ENCODE measurements at places on chromosomes 12 and 14.
A peak's percentile ranks its signal among the peaks of the same experiment; 100 is the strongest.

GRCh38 chr14:34165847-34166350, 215.0 kb upstream of the EGLN3 start:
- no peaks in the 10 kb centered on the region for H3K27me3 ChIP-seq
- no peak overlapping the region for H3K27ac ChIP-seq
- no peak overlapping the region for H3K4me3 ChIP-seq
- H3K4me1 ChIP-seq, result no peaks in the 10 kb centered on the region

DNA sequence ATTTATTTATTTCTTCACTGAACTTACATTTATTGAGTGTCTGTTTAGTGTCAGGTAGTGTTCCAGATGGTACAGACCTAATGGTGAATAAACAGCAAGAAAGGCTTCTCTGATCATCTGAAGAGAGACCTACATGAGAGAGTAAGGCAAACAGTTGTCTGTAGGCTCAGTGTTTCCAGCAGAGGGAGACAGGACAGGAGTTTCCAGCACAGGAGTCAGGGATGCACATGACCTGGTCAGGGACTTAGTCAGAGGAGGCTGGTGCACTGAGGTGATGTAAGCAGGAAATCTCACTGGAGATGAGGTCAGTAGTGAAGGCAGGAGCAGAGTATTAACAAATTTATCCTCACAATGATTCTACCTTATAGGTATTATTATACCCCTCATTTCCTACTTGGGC, 233.2 kb downstream of the MDGA2 start:
- no peak for DNase-seq
- H3K27me3 ChIP-seq, result no peaks in the 10 kb centered on the region

DNA sequence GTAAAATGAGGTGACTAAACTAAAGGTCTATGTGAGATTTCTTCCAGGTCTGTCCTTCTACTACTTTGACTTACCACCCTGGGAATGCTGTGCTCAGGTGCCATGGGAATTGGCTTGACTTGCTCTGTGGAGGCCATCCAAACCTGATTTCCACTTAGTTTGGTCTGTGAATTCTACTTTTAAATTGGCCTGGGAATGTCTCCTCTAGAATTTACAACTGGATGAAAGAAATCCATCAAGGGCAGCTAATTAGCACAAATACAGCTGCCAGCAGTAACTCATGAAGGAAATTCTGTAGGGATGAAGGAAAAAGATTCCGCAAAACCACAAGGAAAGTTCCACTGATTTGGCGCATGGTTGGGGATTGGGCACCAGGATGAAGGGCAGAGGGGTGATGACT, 31.7 kb upstream of the FRMD6 start:
- H3K4me1 ChIP-seq, result peaks cover 13% of the 10 kb centered on the region
- H3K27me3 ChIP-seq, result no peaks in the 10 kb centered on the region
- no peak overlapping the region for H3K4me3 ChIP-seq
- DNase-seq, result no peak
- H3K27ac ChIP-seq, result no peak overlapping the region
- H3K36me3 ChIP-seq, result no peaks in the 10 kb centered on the region

- H3K27ac ChIP-seq, result no peak overlapping the region
- H3K27me3 ChIP-seq, result no peaks in the 10 kb centered on the region
- no peaks in the 10 kb centered on the region for H3K4me1 ChIP-seq
These were observed 20.0 kb downstream of the CKAP4 start for GRCh38 chr12:106227641-106228319.

DNA sequence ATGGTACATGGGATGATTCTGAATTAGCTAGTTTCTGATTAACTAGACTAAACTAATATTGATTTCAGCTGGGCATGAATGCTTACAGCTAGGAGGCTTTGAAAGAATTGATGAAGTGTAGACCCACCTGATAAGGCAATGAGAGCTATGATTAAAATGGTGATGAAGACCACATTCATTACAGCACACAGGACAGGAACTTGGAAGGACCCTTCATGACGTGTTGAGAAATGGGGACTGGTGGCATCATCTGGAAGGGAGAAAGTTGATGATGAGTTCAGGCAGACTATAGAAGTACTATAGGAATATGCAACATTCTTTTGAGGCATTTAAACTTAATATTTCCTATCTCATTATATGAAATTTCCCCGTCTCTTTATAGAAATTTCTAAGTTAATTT, 4.5 kb downstream of the CD69 start:
- H3K27ac ChIP-seq, result no peak overlapping the region
- no peaks in the 10 kb centered on the region for H3K4me1 ChIP-seq
- H3K27me3 ChIP-seq, result no peaks in the 10 kb centered on the region
- H3K36me3 ChIP-seq, result no peaks in the 10 kb centered on the region
- H3K4me3 ChIP-seq, result no peak overlapping the region
- no peak for DNase-seq

DNA sequence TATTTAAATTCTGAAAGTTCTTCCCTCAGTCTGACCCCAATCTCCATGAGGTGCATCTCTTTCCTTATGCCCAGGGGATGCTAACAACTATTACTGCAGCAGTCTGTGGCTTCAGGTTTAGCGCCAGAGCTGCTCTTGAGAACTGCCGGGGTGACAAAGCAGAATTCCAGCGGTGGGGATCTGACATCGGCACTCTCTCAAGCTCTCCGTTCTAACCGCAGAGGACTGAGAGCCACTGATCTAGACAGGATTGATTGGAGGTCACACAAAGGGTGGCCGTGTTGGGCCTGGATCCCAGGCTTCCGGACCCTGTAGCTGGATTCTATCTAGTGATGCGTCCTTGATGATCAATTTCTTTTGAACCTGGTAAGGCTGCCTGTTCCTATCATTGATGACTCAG, 155.6 kb upstream of the TMEM132C start:
- no peak for DNase-seq
- H3K27ac ChIP-seq, result no peak overlapping the region
- H3K4me1 ChIP-seq, result no peaks in the 10 kb centered on the region
- no peaks in the 10 kb centered on the region for H3K36me3 ChIP-seq

GRCh38 chr14:64118892-64119291, 175.3 kb downstream of the ESR2 start:
- H3K4me3 ChIP-seq, result no peak overlapping the region
- no peaks in the 10 kb centered on the region for H3K36me3 ChIP-seq
- peak overlapping the region; percentile 9 for H3K27ac ChIP-seq
- no peak for DNase-seq
- peaks cover 45% of the 10 kb centered on the region for H3K4me1 ChIP-seq

- H3K36me3 ChIP-seq, result no peaks in the 10 kb centered on the region
- no peaks in the 10 kb centered on the region for H3K27me3 ChIP-seq
- no peak overlapping the region for H3K27ac ChIP-seq
- DNase-seq, result no peak
- no peaks in the 10 kb centered on the region for H3K4me1 ChIP-seq
These were observed 224.4 kb downstream of the FBXL14 start for GRCh38 chr12:1369938-1370500.

GRCh38 chr14:75672605-75673192, 11.7 kb downstream of the TTLL5 start:
- H3K4me3 ChIP-seq, result no peak overlapping the region
- DNase-seq, result no peak
- no peaks in the 10 kb centered on the region for H3K27me3 ChIP-seq
- no peaks in the 10 kb centered on the region for H3K36me3 ChIP-seq

GRCh38 chr12:114976372-114976771, 292.4 kb upstream of the TBX3 start:
- no peaks in the 10 kb centered on the region for H3K36me3 ChIP-seq
- H3K4me3 ChIP-seq, result no peak overlapping the region
- H3K27ac ChIP-seq, result no peak overlapping the region
- H3K4me1 ChIP-seq, result no peaks in the 10 kb centered on the region
- no peak for DNase-seq
- no peaks in the 10 kb centered on the region for H3K27me3 ChIP-seq

DNA sequence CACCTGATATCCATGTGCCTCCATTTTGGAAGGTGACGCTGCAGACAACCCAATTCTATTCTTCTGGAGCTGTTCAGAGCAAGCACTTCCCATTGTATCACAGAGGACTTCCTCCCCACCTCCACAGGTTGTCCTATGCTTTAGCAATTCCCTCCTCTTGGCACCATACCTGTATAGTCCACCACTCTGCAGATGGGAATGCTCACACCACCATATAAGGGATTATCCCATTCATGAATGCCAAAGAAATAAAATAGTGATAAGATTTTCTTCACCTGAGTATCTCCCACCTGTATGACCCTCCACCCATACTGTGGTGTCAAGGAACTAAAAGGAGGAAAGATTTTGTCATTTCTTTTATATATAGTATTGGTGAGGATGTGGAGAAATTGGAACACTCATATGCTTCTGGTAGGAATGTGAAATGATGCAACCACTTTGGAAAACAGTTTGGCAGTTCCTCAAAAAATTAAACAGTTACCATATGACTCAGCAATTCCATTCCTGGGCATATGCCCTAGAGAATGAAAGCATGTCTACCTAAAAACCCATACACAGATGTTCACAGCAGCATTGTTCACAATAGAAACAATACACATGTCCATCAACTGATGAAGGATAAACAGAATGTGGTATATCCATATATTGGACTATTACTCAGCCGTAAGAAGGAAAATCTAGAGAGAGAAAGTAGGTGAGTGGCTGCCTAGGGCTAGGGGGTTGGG, 75.2 kb downstream of the FIGNL2 start:
- no peaks in the 10 kb centered on the region for H3K4me1 ChIP-seq
- no peaks in the 10 kb centered on the region for H3K36me3 ChIP-seq
- H3K27me3 ChIP-seq, result no peaks in the 10 kb centered on the region
- DNase-seq, result no peak

DNA sequence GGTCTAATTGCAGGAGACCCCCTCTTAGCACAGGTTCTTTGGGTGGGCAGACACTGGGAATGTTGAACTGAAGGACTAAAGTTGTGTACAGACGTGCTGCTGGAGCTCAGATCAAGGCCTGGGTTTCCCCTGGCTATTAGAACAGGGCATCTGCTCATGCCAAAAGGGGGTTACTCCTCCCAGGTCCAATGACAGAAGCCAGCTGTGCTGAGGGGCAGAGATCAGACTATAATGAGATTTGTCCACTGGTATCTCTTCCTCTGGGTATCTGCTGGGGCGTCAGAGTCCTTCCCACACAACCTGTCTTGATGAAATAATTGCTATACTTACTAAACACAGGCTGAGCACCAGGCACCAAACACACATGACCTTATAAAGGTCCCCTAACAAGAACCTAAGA, 42.6 kb downstream of the LTBP2 start:
- no peaks in the 10 kb centered on the region for H3K27me3 ChIP-seq
- H3K27ac ChIP-seq, result no peak overlapping the region

GRCh38 chr14:56168007-56168616, 49.9 kb downstream of the PELI2 start:
- H3K4me1 ChIP-seq, result peaks cover 61% of the 10 kb centered on the region
- H3K27me3 ChIP-seq, result no peaks in the 10 kb centered on the region
- DNase-seq, result peak; percentile 71
- H3K36me3 ChIP-seq, result no peaks in the 10 kb centered on the region
- peak overlapping the region; percentile 58 for H3K27ac ChIP-seq

DNA sequence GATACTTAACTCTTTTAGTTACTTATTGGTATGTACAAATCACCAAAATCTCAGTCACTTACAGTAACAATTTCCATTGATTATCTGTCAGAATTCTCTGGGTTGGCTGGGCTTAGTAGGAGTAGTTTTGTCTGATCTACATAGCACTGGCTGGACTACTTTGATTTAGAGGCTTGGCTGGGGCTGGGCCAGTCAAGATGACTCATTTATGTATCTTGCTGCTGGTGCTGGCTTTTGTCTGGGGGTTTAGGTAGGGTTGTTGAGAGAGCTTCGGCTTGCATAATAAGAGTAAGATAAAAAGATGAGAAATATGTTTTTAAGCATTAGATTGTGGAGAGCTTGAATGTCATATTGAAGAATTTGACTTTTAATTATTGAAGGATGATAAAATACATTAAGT, 1093.7 kb downstream of the SLC6A15 start:
- H3K4me1 ChIP-seq, result no peaks in the 10 kb centered on the region
- no peaks in the 10 kb centered on the region for H3K36me3 ChIP-seq
- no peak overlapping the region for H3K27ac ChIP-seq
- no peaks in the 10 kb centered on the region for H3K27me3 ChIP-seq
- no peak overlapping the region for H3K4me3 ChIP-seq
- peak; percentile 25 for DNase-seq

- H3K27me3 ChIP-seq, result no peaks in the 10 kb centered on the region
- no peaks in the 10 kb centered on the region for H3K4me1 ChIP-seq
- no peak for DNase-seq
- no peak overlapping the region for H3K27ac ChIP-seq
These were observed 294.4 kb downstream of the NELL2 start for GRCh38 chr12:44581642-44582242.

GRCh38 chr12:54571193-54572188, 17.0 kb downstream of the PPP1R1A start:
- no peak for DNase-seq

DNA sequence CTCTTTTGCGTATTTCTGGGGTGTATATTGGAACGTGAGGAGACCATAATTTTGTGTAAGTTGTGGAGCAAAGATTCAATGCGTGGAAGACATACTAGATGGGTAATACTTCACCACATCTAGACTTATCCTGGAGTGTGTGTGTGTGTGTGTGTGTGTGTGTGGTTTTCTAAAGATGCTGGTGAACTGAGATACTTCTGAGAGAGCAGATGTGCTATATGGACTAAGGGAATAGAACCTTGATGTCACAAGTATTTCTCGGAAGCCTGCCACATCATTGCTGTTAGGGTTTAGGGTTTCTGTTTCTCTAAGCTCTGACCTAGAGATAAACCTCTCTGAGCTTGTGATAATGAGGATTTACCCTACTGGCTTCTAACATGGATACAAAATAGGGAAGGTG, 138.8 kb downstream of the DACT1 start:
- H3K36me3 ChIP-seq, result no peaks in the 10 kb centered on the region
- no peak overlapping the region for H3K27ac ChIP-seq
- H3K4me3 ChIP-seq, result no peak overlapping the region
- H3K4me1 ChIP-seq, result no peaks in the 10 kb centered on the region

DNA sequence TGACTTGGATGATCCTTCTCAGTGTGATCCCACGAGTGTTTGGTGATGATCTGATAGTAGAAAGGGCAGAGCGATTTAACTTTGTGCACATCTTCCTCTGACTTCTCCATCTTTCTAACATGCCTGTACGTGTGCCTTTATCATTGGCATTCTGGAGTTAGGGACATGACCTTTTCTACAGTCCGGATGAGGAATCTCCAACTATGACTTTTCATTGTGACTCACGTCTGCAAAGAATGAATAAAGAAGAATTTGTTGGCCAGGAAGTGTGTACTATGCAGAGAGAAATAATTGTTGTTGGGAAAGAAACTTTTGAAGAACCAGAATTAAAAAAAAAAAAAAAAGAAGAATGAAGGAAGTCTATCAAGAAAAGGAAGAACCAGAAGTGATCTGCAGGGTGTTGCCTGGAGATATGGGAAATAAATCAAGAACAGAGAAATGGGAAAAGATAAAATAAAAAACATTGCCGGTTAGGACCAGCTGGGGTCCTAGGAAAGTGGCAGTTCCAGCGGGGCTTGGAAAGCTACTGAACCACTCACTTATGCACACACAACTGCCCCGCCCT, 25.3 kb downstream of the PPFIBP1 start:
- no peaks in the 10 kb centered on the region for H3K27me3 ChIP-seq
- H3K27ac ChIP-seq, result peak overlapping the region; percentile 84
- peaks cover 49% of the 10 kb centered on the region for H3K4me1 ChIP-seq
- H3K4me3 ChIP-seq, result no peak overlapping the region

DNA sequence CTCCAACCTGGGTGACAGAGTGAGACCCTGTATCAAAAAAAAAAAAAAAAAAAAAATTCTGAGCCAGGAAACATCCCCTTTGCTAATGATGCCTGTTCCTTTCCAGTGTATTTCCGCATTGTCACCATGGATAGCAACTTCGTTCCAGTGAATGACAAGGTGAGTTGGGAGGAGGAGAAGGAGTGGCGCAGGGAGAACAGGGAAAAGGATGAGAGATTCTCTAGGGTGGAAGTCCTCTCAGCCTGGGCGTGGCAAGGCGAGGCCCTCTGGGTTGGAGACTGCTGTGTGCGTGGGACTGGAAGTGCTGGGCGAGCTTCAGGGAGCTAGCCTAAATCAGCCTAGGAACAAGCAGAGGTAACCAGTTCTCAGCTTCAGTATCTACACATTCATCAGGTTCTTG, 7.2 kb downstream of the A2ML1 start:
- H3K36me3 ChIP-seq, result no peaks in the 10 kb centered on the region
- no peak overlapping the region for H3K4me3 ChIP-seq
- H3K27ac ChIP-seq, result no peak overlapping the region
- no peaks in the 10 kb centered on the region for H3K27me3 ChIP-seq
